ENCODE measurements at places on chromosomes 12 and 14. TPM values are rescaled to one million over a fixed set of nuclear protein-coding genes. Genes with fewer than 3 reads are reported as not detected.

DNA sequence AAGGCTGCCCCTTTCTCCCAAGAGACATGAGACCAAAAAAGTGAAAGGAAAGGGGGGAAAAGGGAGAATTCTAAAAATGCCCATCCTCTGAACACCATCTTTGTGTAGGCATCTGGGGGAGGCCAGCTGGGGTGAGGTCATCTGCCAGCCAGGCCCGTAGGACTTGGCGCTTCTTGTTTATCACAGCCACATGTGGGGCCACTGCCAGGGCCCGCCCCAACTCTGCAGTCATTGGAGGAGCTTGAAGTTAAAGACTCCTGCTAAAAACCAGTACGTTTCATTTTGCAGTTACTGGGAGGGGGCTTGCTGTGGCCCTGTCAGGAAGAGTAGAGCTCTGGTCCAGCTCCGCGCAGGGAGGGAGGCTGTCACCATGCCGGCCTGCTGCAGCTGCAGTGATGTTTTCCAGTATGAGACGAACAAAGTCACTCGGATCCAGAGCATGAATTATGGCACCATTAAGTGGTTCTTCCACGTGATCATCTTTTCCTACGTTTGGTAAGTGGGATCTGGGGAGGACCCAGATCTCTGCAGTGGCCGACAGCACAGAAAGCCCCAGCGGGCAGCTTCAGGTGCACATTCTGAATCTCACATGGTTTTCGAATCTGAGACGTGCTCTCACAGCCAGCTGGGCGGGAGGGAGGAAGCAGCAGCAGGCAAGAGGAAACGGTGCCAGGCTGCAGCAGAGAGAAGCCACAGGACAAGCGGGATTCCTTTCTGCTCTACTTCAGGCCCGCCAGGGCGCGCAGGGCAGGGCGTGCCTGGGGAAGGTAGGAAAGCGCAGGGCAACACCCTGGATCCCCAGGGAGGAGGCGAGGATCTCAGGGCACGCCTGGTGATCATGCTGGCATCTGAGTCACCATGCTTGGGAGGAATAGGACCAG, at the start of gene P2RX7:
Gene P2RX7, plus strand, starts transcription at position 276 of the 881 bp plus-strand sequence. Its CDS starts 95 bp downstream, at position 371.
- peak; percentile 93 for DNase-seq

- peak; percentile 91 for DNase-seq
These were observed 44.2 kb upstream of the EMP1 start for GRCh38 chr12:13152281-13152680.

GRCh38 chr14:88351966-88352691, 29.1 kb upstream of the KCNK10 start:
- DNase-seq, result no peak

DNA sequence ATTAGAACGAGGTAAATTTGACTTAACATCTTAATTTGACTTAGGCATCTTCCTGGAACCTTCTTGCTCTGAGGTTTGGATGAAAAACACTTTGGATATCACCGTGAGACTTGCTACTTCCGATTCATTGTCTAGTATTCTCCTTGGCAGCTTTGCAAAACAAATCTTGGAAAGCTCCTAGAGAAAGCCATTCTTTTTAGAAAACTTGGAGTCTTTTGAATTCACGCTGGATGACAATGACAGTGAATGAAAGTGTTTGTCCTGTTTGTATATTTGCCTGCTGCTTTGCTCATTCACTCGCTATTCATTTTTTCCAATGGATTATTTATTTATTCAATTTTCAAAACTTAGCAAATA, 222.1 kb upstream of the HMGA2 start:
- no peak for DNase-seq

- no peak for DNase-seq
These were observed 79.4 kb upstream of the BCL11B start for GRCh38 chr14:99351166-99352007.

- DNase-seq, result no peak
These were observed 178.8 kb upstream of the DDHD1 start for GRCh38 chr14:53331921-53332320.

GRCh38 chr14:90554341-90554740, 157.5 kb downstream of the CALM1 start:
- DNase-seq, result no peak

DNA sequence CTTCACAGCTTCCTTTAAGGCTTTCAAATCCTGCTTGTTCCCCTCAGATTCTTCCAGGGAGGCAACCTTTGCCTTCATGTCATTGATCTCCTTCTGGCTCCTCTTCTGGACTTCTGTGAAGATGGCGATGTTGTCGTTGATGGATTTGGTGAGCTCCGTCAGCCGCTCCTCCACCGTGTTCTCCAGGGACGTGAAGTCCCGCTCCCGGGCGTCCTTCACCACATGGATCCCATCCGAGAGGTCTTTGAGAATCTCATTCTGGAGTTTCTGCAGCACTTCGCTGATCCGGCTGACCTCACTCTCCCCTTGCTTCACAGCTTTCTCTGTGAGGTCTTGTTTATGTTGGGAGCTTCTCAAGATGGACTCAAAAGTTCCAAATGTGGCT, 7.9 kb downstream of the CKAP4 start:
- DNase-seq, result peak; percentile 90

GRCh38 chr12:67453191-67453590, 184.0 kb downstream of the CAND1 start:
- no peak for DNase-seq

- peak; percentile 80 for DNase-seq
These were observed 78.7 kb downstream of the NEDD1 start for GRCh38 chr12:96985515-96986362.

GRCh38 chr14:99263564-99264330, 8.2 kb downstream of the BCL11B start:
- DNase-seq, result no peak

- DNase-seq, result no peak
These were observed 249.9 kb downstream of the AEBP2 start for GRCh38 chr12:19689226-19689625.

GRCh38 chr14:104882325-104882973, 17.4 kb downstream of the CEP170B start:
- DNase-seq, result no peak

- DNase-seq, result no peak
These were observed 49.4 kb downstream of the ABCC9 start for GRCh38 chr12:21891751-21892217.

DNA sequence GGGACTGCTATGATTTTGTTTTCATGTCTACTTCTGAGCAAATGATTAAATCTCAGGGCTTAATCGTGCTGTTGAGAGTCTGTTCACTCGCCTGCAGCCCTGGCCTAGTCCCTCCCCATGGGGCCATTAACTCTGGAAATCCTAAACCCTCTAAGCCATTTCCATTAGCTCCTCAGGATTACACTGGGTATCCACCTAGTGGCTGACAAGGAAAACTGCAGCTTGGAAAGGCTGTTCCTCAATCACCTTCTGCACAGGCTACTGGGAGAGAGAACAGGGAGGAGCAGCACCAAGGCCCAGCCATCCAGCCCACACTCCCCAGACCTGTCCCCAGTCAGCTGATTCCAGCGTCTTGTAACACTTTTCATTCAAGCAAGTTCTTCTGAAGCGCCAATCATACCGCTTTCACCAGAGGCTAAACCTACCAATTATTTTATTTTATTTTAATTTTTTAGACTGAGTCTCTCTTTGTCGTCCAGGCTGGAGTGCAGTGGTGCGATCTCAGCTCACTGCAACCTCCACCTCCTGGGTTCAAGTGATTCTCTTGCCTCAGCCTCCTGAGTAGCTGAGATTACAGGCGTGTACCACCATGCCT, 48.7 kb downstream of the NEUROD4 start:
- DNase-seq, result no peak

- no peak for DNase-seq
These were observed 123.4 kb downstream of the CCDC91 start for GRCh38 chr12:28313631-28314030.

- no peak for DNase-seq
These were observed 20.3 kb downstream of the HVCN1 start for GRCh38 chr12:110668480-110669192.

DNA sequence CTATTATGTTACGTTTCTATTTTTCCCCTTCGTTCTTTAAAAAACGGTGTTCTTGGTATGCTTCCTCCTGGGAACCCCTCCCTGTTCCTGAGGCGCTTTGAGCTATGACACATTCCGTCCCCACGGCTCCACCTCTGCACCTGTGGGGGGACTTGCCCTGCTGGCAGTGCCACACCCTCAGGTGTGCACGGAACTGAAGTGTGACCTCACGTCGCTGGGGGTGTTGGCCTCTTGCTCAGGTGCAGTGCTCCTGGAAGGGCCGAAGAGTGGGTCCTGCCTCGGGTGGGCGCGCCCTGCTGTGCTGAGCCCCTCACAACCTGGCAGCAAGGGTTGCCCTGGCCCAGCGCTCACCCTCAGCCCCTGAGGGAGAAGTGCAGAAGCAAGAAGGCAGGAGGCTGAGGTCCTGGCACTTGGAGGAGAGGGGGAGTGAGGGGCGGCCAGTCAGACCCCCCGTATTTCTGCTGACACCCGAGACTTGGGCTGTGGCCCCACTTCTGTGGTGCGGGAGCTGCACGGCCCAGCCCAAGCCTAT, 4.9 kb downstream of the AMN start:
- DNase-seq, result no peak

Gene EXOC3L4
- total RNA-seq, result 1.2 TPM

Gene ASCL4
- total RNA-seq, result not detected

Gene FGD4
- 33.0 TPM for total RNA-seq

Gene HOXC5
- total RNA-seq, result 2.0 TPM

Gene ANKS1B
- total RNA-seq, result 28.7 TPM

Gene INHBC
- total RNA-seq, result not detected

Gene TSHR
- total RNA-seq, result not detected

Gene RPL41
- 1,962 TPM for total RNA-seq

Gene FGF23
- not detected for total RNA-seq

Gene AKAP6
- 21.3 TPM for total RNA-seq

Gene MSRB3
- total RNA-seq, result 213 TPM

Gene ZDHHC17
- 36.9 TPM for total RNA-seq

Gene CLEC9A
- total RNA-seq, result not detected
